ENCODE measurements at places on chromosomes 2 and 18. TPM values are rescaled to one million over a fixed set of nuclear protein-coding genes. Genes with fewer than 3 reads are reported as not detected.

GALR1 gene
- total RNA-seq, result 0.07 TPM

SDC1 gene
- total RNA-seq, result 47.3 TPM

LRRC30 gene
- not detected for total RNA-seq

GKN1 gene
- total RNA-seq, result not detected

TSN gene
- total RNA-seq, result 68.5 TPM

OTOS gene
- total RNA-seq, result not detected

TTC21B gene
- total RNA-seq, result 16.9 TPM

CIB4 gene
- not detected for total RNA-seq

LINC00305 gene
- total RNA-seq, result not detected

PAX8 gene
- 0.66 TPM for total RNA-seq

HOXD13 gene
- not detected for total RNA-seq

FBXO48 gene
- 1.3 TPM for total RNA-seq

OSR1 gene
- total RNA-seq, result 0.55 TPM

CTAGE1 gene
- total RNA-seq, result not detected

RTP5 gene
- total RNA-seq, result not detected

COX7A2L gene
- total RNA-seq, result 99.5 TPM

RAB27B gene
- 0.80 TPM for total RNA-seq

RNF152 gene
- total RNA-seq, result 2.6 TPM

ZFP36L2 gene
- total RNA-seq, result 61.6 TPM

LYG2 gene
- total RNA-seq, result not detected

DYNC1I2 gene
- total RNA-seq, result 69.1 TPM

ANKRD53 gene
- total RNA-seq, result 0.39 TPM

AGXT gene
- 0.16 TPM for total RNA-seq

NEU4 gene
- total RNA-seq, result 2.2 TPM

CENPA gene
- 37.4 TPM for total RNA-seq

PID1 gene
- total RNA-seq, result 1.3 TPM

CYP1B1 gene
- 4.1 TPM for total RNA-seq

CDKL4 gene
- total RNA-seq, result 0.46 TPM

SLC5A7 gene
- total RNA-seq, result not detected

CIDEA gene
- total RNA-seq, result 0.23 TPM

PAX3 gene
- not detected for total RNA-seq

STAMBP gene
- 34.4 TPM for total RNA-seq

LBX2 gene
- 1.8 TPM for total RNA-seq

SLC8A1 gene
- 1.7 TPM for total RNA-seq

ANKRD30B gene
- total RNA-seq, result not detected

FKBP7 gene
- total RNA-seq, result 3.2 TPM

KCTD18 gene
- 5.7 TPM for total RNA-seq

HOXD3 gene
- not detected for total RNA-seq

GPR155 gene
- 1.0 TPM for total RNA-seq

VIT gene
- 0.46 TPM for total RNA-seq

ABCG8 gene
- 0.25 TPM for total RNA-seq

KCNG2 gene
- total RNA-seq, result 0.34 TPM

ZEB2 gene
- 0.46 TPM for total RNA-seq

GALNT3 gene
- total RNA-seq, result 20.5 TPM

INSIG2 gene
- 10.7 TPM for total RNA-seq

All from WTC11 (cell line).